Activated CD4-positive, alpha-beta T cell treated with anti-CD3 and anti-CD28 coated beads, Interleukin-2, amount 50 U/mL, for 16 hours (primary cell): ENCODE measurements at places on chromosomes 4 and X.

DNA sequence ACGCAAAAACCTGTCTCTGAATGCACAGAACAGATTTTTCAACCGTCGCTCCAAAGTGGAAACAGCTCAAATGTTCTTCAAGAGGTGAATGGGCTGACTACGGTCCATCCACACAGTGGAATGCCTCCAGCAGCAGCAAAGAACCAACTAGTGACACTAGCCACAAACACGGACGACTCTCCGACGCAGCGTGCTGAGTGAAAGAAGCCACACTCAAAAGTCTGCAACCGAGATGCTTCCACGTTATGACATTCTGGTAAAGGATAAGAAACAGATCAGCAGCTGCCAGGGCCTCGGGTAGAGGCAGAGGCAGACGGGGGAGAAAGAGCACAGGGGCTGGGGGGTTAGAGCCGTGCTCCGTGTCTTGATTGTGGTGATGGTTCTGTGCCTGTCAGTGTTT lies 125.2 kb downstream of the AFAP1 start:
- DNase-seq: no peak

DNA sequence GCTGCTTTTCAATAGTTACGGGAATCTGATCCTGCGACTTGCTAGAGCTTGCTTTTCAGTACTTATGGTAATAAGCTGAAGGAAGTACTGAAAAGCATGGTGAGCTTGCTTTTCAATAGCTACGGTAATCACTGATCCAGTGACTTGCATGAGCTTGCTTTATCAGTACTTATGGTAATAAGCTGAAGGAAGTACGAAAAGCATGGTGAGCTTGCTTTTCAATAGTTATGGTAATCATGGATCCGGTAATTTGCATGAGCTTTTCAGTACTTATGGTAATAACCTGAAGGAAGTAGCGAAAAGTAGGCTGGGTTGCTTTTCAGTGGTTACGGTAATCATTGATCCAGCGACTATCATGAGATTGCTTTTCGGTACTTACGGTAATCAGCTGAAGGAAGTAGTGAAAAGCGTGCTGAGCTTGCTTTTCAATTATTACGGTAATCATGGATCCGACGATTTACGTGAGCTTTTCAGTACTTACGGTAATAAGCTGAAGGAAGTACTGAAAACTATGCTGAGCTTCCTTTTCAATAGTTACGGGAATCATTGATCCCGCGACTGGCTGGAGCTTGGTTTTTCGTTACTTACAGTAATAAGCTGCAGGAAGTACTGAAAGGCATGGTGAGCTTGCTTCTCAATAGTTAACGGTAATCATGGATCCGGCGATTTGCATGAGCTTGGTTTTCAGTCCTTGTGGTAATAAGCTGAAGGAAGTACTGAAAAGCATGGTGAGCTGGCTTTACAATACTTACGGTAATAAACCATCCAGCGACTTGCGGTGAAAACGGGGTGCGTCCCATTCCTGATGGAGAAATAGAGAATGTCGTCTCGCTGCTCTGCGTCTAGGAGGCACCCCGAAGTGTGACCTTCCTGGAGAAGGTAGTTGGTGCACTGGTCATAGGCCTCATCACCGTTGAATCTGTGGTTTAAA lies 6.5 kb downstream of the CRLF2 start:
- peak; percentile 72 for DNase-seq

GRCh38 chr4:83582289-83582785 lies 46.4 kb downstream of the GPAT3 start:
- DNase-seq: no peak

- no peak for DNase-seq
Observed at GRCh38 chr4:77178560-77178959, 21.6 kb downstream of the CCNG2 start.

DNA sequence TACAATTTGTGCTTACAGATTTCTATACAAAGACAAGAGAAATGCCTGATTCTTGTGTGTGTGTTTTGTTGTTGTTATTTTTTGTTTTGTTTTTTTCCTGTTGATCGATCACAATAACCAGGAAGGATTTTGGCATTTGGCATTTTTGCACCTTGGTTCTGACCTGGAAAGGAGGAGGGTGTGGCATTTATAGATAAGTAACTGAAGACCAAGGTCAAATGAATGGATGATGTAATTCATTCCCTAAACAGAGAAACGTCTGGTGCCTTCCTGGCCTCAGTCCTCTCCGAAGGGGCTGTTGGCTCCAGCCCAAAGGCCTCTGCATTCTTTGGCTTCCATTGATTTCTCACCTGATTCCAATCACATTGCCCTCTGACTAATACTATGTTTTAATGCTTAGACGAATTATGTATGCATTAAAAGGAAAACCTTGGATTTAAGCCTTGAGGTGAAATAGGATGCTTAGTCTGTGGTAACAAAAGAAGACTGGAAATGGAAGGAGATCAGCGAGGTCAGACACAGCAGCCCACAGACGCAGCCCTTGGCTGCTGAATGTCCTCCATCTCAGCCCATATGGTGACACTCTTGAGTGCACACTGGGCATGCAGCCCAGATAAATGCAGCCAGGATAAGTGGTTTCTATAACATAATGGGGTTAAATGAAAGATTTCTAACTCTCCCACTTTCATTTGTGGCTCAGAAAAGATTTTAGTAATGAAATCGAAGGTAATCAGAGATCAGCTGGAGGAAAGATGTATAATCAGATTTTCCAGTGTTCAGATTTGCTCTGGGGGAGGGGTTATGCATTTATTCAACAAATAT lies 60.5 kb upstream of the TRIM2 start:
- DNase-seq: no peak

DNA sequence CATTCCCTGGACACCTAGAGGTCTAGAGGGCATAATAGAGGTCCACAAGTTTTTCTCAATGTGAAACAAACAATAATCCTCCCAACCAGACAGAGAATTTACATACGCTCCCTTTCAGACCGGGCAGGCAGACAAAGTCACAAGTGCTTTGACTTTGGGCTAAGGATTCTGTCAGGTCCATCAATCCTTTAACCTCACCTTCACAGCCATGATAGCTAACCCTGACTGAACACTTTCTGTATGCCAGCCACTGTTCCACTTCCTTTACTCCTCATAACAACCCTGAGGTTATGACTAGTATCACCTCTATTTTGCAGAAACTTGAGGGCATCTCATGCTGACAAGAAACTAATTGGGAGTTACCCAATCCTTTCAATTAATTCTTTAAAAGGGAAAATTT lies 118.8 kb upstream of the AFF2 start:
- peak; percentile 61 for DNase-seq

DNA sequence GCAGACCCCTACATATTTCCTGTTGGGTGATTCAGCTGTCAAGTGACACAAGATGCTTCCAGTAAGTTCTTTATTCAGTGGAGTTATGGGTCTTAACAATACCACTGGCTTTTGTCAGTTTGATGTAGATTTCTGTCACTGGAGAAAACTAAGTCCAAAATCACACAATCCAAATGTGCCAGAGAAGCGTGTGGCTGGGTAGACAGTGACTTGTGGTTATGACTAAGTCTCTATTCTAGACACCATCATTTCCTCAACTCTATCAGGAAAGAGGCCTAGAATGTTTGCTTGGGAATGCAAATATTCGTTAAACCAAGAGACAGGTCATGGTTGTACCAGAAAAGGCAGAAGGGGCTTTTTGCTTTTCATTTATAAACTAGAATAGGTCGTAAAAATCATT lies 54.4 kb upstream of the HS3ST1 start:
- DNase-seq: peak; percentile 21

DNA sequence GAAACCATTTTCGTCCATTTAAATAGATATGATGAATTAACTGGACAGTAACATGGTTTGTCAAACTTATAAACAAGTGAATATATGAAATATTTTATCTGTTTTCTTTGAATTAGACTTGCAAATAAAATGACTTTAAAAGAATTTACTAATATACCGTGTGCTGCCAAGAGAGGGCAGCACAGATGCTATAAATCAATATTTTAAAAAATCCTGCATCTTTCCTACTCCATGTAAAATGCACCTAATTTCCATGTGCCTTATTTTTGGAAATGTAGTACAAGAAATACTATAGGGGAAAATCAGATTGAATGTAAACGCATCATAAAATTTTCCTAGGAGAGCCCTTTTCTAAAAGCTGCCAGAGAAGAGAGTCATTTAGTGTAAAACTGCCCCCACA lies 62.2 kb downstream of the PRKX start:
- peak; percentile 23 for DNase-seq

DNA sequence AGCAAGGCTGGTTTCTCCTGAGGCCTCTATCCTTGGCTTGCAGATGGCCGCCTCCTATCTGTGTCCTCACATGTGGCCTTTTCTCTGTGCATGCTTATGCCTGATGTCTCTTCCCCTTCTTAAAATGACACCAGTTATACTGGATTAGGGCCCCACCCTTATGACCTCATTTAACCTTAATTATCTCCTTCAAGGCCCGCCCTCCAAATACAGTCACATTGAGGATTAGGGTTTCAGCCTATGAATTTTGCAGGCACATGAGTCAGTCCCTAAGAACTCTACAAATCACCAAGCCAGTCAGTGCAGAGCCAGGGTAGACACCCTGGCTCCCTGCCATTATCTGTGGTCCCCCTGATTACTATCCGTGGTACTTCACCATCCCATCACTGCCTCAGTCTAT lies 51.6 kb downstream of the MAML3 start:
- DNase-seq: peak; percentile 32

- DNase-seq: no peak
Observed at GRCh38 chr4:89539374-89539773, 231.8 kb upstream of the GPRIN3 start.

GRCh38 chrX:37361596-37361995 lies 12.4 kb downstream of the PRRG1 start:
- no peak for DNase-seq

- DNase-seq: peak; percentile 50
Observed at GRCh38 chr4:55866973-55867574, 13.6 kb downstream of the EXOC1 start.

- peak; percentile 64 for DNase-seq
Observed at GRCh38 chrX:53440621-53441517, 6.7 kb upstream of the HSD17B10 start.

DNA sequence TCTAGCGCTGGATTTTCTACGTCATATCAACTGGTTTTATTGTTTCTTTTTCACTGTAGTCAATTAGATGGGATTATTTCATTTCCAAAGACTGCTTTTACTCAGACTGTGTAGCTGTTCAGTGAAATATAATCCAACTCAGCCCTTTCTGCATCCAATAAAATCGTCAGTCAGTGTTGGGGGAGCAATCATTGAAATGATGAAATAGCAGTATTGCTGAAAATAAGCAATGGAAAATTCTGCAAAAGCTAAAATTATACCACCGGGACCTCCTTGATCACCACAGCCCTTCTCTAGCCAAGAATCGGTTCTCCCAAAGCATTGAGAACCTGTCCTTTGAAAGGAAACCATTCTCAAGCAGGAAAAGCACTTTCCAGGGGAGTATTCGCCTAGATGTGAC lies 243.1 kb upstream of the TENM3 start:
- no peak for DNase-seq

GRCh38 chrX:151153667-151154066 lies 22.7 kb upstream of the GPR50 start:
- DNase-seq: no peak

DNA sequence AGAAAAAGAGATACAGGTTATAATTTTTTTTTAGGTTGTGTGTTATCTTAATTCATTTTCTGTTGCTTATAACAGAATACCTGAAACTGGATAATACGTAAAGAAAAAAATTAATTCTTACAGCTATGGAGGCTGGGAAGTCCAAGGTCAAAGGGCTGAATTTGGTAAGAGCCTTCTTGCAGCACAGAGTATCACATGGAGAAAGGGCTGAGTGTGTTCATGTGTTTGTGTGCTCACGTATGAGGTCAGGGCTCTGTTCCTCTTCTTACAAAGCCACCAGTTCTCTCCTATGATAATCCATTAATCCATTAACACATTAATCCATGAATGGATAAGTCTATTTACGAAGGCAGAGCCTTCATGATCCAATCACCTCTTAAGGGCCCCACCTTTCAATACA lies 8.6 kb upstream of the RAB28 start:
- no peak for DNase-seq

- peak; percentile 46 for DNase-seq
Observed at GRCh38 chrX:15349046-15349445, 13.7 kb upstream of the PIGA start.

DNA sequence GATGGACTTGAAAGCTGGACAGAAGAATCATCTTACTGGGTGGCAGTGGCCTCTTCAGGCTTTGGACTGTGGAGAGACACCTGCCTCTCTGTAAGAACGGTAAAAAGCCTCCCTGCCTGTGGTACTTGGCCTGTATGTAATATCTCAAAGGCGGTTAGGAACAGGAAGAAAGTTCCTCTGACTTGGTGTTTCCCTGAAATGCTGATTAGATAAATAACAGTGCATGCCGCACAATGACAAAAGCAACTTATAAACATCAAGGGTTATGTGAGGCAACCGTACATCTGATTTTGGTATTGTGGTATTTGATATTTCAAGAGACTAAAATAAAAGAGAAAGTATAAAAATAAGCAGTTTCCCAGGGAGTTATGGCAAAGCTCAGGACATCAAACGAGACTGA lies 92.4 kb upstream of the SORBS2 start:
- DNase-seq: no peak

DNA sequence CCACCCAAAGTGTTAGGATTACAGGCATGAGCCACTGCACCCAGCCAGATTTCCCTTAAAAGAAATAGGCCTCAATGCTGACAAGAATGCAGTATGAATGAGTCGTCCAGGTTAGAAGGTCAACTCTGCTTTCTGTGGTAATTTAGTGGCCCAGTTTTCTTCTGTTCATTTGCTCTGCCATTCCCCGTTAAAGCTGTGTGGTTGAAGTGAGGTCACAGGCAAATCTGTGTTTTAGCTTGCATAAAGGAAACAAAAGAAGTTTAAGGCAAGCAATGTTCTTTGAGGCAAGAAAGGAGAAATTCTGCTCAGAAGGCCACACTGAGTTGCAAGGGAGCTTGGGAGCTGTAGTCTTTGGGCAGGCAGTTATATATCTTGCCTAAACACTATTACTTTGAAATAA lies 176.8 kb downstream of the LARP7 start:
- no peak for DNase-seq

- no peak for DNase-seq
Observed at GRCh38 chr4:2330091-2331042, 68.5 kb upstream of the MXD4 start.

DNA sequence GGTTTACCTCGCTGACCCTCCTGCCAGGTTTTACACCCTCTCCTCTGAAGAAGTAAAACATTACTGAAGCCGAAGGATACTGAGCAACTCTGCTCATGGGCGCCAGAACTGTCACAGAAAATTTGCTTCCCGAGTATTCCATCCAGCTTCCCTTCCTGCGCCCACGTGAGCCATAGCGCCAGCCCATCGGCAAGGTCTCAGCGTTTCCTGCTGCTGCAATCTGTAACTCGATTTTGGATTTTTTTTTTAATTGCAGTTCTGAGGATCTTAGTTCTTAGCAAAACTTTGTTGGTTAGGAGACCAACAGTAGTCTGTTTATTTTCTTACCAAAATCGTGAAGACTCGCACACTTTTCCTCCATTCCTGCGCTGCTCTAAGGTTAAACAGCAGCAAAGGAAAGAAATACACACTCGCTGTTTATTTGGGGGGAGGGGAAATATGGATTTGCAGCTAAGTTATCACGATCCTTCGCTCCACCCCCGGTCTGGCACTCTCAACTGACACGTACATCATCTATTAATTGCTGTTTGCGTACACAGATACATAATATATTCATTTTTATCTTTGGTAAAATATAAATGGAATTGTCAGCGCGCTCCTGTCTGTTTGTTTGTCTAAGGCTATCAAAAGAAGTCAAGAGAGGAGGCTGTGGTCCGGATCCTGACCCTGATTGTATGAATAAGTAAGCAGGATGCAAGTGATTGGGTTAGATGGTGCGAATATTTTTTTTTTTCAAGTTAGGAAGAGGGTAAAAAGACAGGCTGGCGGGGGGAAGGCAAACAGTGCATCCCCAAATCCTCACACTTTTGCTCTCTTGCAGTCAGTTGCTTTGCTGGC lies at the start of gene TLL1:
TLL1 (plus strand) TSS at position 777 of the 837 bp plus-strand sequence. CDS start 668 bp downstream, outside the sequence.
- DNase-seq: no peak
